Ovary (tissue), 10 donors: ENCODE measurements at places on chromosomes 5 and 9. TPM values are rescaled to one million over a fixed set of nuclear protein-coding genes. Genes with fewer than 3 reads are reported as not detected.

Gene ASS1
- 77.4 TPM for total RNA-seq

Gene STPG3
- not detected for total RNA-seq

Gene DBH
- total RNA-seq: not detected

Gene F12
- not detected for total RNA-seq

Gene OCLN
- 8.6 TPM for total RNA-seq

Gene LHX6
- total RNA-seq: 2.1 TPM

Gene ROPN1L
- total RNA-seq: 1.2 TPM

Gene KIAA0825
- 4.0 TPM for total RNA-seq

DNA sequence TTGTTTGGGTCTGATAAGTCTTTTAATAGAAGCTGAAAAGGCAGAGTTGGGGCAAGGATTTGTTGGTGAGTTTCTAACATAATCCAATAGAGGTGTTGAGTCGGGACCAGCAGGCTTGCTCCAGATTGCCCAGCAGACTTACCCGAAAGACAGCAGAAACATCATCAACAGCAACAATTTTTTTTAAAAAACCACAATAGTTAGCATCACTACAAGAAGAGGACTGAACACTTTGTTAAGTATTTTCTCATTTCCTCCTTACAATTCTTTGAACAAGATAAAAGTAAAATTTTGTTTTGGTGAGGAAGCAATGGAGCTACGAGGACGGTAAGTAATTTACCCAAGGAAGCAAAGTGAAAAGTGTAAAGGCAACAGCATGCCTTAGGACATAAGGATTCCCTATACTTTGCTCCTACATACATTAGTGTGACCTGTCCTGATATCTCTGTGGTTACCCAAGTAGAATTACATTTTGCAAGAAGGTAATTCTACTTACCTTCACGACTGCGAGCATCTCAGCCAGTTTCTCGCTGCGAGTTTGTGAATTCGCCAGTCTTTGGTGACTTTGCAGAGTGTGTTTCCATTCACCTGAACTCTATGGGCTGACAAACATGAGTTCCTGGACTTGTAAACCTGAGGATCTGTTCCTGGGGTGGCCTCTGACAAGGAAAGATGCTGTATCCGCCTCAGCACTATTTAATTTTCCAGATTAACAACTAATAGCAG lies 13.2 kb downstream of the ITK start:
- H3K4me3 ChIP-seq: no peak overlapping the region
- no peaks in the 10 kb centered on the region for H3K36me3 ChIP-seq

- H3K27ac ChIP-seq: no peak overlapping the region
- H3K4me3 ChIP-seq: no peak overlapping the region
- no peaks in the 10 kb centered on the region for H3K27me3 ChIP-seq
- H3K36me3 ChIP-seq: no peaks in the 10 kb centered on the region
- H3K4me1 ChIP-seq: no peaks in the 10 kb centered on the region
Observed at GRCh38 chr5:169979871-169980270, 424 bp downstream of the INSYN2B start.

- no peaks in the 10 kb centered on the region for H3K36me3 ChIP-seq
- H3K4me1 ChIP-seq: no peaks in the 10 kb centered on the region
- H3K27ac ChIP-seq: no peak overlapping the region
- H3K27me3 ChIP-seq: no peaks in the 10 kb centered on the region
- DNase-seq: no peak
- H3K4me3 ChIP-seq: no peak overlapping the region
Observed at GRCh38 chr5:126651013-126651577, 50.3 kb downstream of the PHAX start.

- H3K36me3 ChIP-seq: no peaks in the 10 kb centered on the region
- no peaks in the 10 kb centered on the region for H3K4me1 ChIP-seq
- H3K4me3 ChIP-seq: no peak overlapping the region
- no peak overlapping the region for H3K27ac ChIP-seq
- H3K27me3 ChIP-seq: no peaks in the 10 kb centered on the region
Observed at GRCh38 chr9:19247420-19247819, 16.9 kb downstream of the DENND4C start.

- H3K27me3 ChIP-seq: no peaks in the 10 kb centered on the region
- no peak overlapping the region for H3K4me3 ChIP-seq
- no peak overlapping the region for H3K27ac ChIP-seq
- no peaks in the 10 kb centered on the region for H3K4me1 ChIP-seq
Observed at GRCh38 chr5:164013077-164013670, 507.8 kb downstream of the MAT2B start.

DNA sequence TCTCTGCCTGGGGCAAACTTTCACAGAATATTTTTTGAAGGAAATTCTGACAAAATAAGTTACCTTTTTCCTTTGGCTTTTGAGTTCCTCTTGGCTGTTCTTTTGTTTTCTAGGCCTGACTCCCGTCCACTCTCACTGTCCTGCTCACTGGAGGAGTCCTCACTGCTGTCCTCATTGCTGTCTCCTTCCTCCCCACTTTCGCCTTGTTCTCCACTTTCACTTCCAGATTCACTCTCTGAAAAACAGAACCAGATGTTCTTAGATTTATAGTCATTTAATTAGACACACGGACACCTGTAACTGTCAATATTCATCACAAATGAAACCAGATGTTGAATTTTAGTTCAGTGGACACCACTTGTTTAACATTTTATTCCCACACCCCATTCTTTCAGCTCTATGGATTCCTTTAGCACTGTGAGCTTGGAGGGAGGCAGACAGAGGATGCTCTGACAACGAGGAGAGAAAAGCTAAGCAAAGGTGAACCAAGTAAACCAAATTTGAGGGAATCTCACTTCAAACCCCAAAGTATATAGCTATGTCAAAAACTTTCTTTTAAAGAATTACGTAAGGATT lies 180.7 kb downstream of the AP3B1 start:
- no peak overlapping the region for H3K4me3 ChIP-seq
- no peak overlapping the region for H3K27ac ChIP-seq
- no peaks in the 10 kb centered on the region for H3K4me1 ChIP-seq

- no peaks in the 10 kb centered on the region for H3K27me3 ChIP-seq
- no peaks in the 10 kb centered on the region for H3K4me1 ChIP-seq
- H3K36me3 ChIP-seq: no peaks in the 10 kb centered on the region
- H3K4me3 ChIP-seq: no peak overlapping the region
- no peak overlapping the region for H3K27ac ChIP-seq
Observed at GRCh38 chr5:111901296-111901695, 144.3 kb upstream of the NREP start.

DNA sequence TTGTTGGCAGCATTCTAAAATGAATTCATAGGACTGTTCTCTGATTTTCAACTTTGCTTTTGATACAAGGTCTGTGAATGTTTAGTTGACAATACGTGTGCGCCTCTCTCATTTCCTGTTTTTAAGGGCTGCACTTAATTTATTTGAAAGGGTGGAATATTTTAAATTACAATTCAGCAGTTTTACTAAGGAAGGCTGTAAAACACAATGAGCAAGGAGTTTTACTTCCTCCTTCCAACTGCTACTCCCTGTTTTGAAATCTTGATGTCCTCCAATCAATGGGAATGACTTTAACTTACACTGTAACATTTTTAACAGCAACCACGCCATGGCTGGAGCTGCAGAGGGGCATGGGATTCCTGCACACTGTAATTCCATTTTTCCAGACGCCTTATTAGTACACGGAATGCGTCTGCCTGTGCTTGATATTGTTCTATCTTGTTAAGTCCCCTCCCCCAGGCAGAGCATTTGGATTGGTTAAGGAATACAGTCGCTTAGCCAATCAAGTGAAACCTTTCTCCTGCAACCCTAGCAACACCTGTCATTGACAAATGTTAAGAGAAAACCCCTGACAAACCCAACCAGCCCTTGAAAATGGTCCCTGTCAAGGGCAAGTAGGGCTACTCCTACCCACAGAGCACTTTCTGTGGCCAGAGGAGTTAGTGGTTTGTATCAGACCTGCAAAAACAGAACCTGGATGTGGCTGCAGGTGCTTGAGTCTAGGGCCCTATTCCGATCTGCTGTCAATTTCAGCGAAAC lies 12.5 kb upstream of the ZSWIM6 start:
- no peaks in the 10 kb centered on the region for H3K36me3 ChIP-seq
- no peak overlapping the region for H3K27ac ChIP-seq
- H3K4me1 ChIP-seq: peaks cover 1% of the 10 kb centered on the region

DNA sequence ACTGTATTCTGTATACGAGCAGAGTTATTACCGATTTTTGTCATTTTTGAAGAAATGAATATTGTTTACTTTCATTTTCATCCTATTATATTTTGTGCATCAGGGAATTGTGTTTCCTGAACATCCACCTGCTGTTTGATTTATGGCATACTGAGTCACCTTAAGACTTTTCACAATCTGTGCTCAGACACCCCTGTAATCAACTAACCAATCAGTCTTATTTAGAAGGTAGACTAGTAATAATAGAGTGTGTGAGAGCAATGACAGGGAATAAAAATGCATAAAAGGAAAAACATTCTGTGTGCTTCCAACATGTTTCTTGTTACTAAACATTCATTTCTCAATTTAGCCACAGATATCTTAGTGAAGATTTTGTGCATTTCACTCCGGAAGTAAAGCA lies 1413.6 kb upstream of the ACO1 start:
- H3K27me3 ChIP-seq: no peaks in the 10 kb centered on the region
- DNase-seq: no peak

DNA sequence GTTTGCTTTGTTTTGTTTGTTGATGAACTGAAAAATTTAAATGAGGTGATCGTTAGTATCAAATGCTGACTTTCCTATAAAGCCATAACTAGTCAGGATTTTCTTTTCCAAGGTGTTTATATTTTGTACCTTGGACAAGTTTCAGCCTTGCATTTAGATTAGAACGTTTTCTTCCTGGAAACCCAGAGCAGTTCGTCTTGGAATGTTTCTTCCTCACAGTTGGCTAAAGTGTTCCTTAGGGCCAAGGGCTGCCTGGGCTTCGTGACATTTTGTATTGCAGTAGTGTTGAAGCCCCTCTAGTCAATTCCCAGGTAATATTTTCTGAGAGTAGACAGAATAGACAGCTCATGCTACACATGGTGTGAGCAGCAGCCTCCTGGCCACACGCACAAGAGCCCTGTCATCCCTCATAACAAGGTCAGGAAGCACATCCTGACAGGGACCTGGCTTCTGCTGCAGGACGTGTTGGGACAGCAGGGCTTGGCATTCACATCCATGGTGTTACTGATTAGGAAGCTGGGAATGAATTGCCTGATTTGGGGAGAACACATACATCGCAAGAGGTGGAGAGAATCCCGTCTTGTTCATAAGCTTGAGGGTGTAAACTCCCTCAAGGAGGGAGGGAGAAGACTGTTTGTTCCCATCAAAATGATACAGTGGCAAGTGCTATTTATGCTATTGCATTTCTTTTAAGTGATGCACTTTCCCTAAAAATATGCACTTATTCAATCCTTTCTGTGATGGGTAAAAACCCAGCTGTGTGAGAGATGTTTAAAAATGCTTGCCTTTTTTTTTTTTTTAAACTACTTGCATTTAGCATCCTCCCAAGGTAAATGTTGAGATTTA lies 31.7 kb downstream of the FUBP3 start:
- H3K36me3 ChIP-seq: no peaks in the 10 kb centered on the region
- H3K4me3 ChIP-seq: no peak overlapping the region
- no peaks in the 10 kb centered on the region for H3K27me3 ChIP-seq
- no peak for DNase-seq
- H3K27ac ChIP-seq: no peak overlapping the region

- no peaks in the 10 kb centered on the region for H3K27me3 ChIP-seq
- H3K4me3 ChIP-seq: no peak overlapping the region
- no peaks in the 10 kb centered on the region for H3K36me3 ChIP-seq
- no peak for DNase-seq
- no peak overlapping the region for H3K27ac ChIP-seq
Observed at GRCh38 chr5:68644971-68645370, 429.4 kb downstream of the PIK3R1 start.

DNA sequence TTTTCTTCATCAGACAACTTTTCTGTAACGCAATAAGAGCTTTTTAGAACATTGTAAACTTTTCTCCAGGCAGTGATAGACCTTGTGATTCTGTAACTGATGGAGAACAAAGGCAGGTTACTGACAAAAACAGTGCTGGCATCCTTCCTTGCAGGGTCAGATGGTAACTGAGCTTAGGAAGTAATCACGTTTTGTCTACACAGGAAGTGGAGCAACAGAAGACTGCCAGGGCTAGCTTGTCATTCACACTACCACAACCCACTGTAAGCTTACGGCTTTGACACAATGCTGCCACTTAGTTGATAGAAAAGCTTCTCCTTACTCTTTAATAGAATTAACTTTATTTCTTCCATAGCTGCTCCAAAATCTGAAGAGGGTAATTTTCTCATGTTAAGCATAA lies 46.8 kb downstream of the FBN2 start:
- H3K4me1 ChIP-seq: peaks cover 1% of the 10 kb centered on the region
- H3K36me3 ChIP-seq: no peaks in the 10 kb centered on the region
- no peak overlapping the region for H3K27ac ChIP-seq
- H3K27me3 ChIP-seq: no peaks in the 10 kb centered on the region

DNA sequence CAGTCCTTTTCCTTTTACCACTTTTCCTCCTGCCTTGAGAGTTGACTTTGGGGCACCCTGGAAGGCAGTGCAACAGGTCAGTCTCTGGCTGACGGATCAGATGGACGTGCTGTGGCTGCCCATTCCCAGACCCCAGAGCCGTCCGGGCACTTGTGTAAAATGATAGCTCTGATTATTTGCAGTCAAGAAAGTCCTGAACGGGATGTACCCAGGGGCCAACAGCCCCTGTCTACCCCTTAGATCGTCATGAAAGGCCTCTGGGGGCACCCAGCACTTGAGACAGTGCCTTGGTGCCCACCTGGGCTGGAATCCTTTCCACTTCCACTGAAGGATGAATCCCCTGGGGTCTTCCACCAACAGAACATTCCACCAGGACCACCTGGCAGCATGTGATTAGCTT lies 17.7 kb upstream of the ANGPTL2 start:
- no peaks in the 10 kb centered on the region for H3K36me3 ChIP-seq
- peak; percentile 2 for DNase-seq
- H3K4me1 ChIP-seq: peaks cover 8% of the 10 kb centered on the region
- no peaks in the 10 kb centered on the region for H3K27me3 ChIP-seq
- H3K4me3 ChIP-seq: no peak overlapping the region

- no peaks in the 10 kb centered on the region for H3K27me3 ChIP-seq
- H3K4me3 ChIP-seq: no peak overlapping the region
- peaks cover 6% of the 10 kb centered on the region for H3K4me1 ChIP-seq
- DNase-seq: peak; percentile 80
- peak overlapping the region; percentile 15 for H3K27ac ChIP-seq
Observed at GRCh38 chr5:147558826-147559225, 49.0 kb upstream of the DPYSL3 start.

DNA sequence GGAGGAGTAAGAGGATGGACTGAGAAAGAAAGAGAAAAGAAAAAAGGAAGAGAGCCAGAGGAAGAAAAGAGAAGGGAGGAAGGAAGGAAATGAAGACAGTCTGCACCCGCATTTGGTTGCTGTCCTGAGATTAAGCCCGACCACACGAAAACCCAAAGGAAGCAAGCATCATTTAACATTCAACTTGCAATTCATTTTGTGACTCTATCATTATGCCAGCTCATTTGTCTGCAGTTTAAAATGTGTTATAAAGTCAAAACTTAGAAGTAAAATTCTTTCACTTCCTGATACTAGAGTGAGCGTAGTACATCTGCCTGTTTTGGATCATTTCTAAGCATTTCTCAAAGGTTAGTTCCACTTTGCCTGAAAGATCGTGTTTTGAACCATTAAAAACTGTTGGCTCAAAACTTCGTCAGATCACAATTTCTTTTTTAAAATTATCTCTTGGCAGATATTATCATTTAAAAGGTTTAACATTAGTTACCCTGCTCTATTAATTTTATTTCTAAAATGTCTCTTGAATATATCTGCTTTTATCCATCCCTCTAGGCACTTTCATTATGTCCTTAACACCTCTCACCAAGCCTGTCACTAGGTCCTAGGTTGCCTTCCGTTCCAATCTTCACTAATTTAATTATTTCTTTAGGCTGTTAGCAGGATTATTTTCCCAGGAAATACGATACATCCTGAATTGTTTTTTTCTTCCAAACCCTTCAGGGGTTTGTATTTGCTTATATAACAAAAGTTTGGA lies 240.9 kb downstream of the TLE4 start:
- H3K4me1 ChIP-seq: peaks cover 3% of the 10 kb centered on the region
- H3K4me3 ChIP-seq: no peak overlapping the region
- no peak for DNase-seq
- H3K27ac ChIP-seq: peak overlapping the region; percentile 28
